ENCODE measurements at places on chromosomes 4 and X. TPM values are rescaled to one million over a fixed set of nuclear protein-coding genes. Genes with fewer than 3 reads are reported as not detected.

- DNase-seq: no peak
Observed at GRCh38 chr4:157887316-157887715, 285.5 kb downstream of the GASK1B start.

GRCh38 chr4:147787204-147787603 is 55.3 kb downstream of the ARHGAP10 start:
- DNase-seq: no peak

The TDO2 gene
- not detected for total RNA-seq

- DNase-seq: peak; percentile 79
Observed at GRCh38 chr4:38856524-38857337, at the start of gene TLR6. Gene TLR6, minus strand, starts transcription at chr4:38856817. Its CDS starts 27,344 bp downstream, at chr4:38829473.

DNA sequence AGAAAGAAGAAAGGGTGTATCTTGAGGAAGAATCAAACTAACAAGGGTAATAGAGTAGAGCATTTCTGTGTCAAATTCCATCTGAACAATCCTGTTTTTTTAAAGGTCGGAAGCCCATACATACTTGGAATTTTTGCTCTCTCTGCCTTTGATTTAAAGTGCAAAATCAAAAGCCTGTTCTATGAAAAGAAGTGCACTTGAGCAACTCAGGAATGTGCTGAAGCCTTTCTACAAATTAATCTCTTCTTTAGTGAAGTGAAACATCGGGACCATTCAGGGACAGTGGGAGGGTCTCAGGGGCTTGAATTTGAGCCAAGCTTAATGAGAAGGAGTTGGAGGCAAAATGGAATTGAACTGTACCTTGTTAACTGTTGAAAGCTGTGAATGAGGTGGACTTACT is 1008.5 kb upstream of the LCORL start:
- DNase-seq: no peak

The KLF8 gene
- 6.0 TPM for total RNA-seq

The IL13RA1 gene
- 25.0 TPM for total RNA-seq

GRCh38 chrX:65879977-65880799 is 159.7 kb downstream of the VSIG4 start:
- no peak for DNase-seq

DNA sequence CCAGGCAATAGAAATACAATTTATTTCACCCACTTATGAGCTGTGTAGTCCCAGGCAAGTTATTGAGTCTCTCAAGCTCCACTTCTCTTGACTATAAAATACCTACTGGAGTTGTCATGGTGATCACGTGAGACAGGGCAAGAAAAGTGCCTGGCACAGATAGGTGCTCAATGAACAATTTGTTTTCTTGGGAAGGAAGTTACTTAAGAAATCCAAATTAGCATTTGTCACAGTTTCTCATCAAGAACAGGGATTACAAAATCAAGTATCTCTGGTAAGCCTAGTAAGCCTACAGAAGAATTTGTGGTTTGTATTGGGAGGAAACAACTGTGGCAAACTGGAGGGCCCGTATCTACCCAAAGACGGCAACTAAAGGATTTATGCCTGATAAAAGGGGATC is 37.5 kb upstream of the RASGEF1B start:
- no peak for DNase-seq

DNA sequence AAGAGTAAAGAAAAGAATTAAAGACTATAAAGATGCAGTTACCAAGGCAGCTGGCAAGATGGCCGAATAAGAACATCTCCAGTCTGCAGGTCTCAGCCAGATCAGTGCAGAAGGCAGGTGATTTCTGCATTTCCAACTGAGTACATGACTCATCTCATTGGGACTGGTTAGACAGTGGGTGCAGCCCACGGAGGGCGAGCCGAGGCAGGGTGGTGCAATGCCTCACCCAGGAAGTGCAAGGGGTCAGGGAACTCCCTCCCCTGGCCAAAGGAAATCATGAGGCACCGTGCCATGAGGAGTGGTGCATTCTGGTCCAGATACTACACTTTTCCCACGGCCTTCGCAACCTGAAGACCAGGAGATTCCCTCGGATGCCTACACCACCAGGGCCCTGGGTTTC is 20.5 kb downstream of the SPIN4 start:
- peak; percentile 80 for DNase-seq

The GLUD2 gene
- 0.53 TPM for total RNA-seq

- no peak for DNase-seq
Observed at GRCh38 chrX:54817220-54817820, 9.8 kb downstream of the MAGED2 start.

The ANOS1 gene
- 0.26 TPM for total RNA-seq

- no peak for DNase-seq
Observed at GRCh38 chr4:187995322-187996207, at the start of gene ZFP42. Gene ZFP42, plus strand, starts transcription at chr4:187995771. Its CDS starts 7,037 bp downstream, at chr4:188002808.

The FTSJ1 gene
- 131 TPM for total RNA-seq

- no peak for DNase-seq
Observed at GRCh38 chr4:99043346-99043745, 45.2 kb downstream of the ADH5 start.

DNA sequence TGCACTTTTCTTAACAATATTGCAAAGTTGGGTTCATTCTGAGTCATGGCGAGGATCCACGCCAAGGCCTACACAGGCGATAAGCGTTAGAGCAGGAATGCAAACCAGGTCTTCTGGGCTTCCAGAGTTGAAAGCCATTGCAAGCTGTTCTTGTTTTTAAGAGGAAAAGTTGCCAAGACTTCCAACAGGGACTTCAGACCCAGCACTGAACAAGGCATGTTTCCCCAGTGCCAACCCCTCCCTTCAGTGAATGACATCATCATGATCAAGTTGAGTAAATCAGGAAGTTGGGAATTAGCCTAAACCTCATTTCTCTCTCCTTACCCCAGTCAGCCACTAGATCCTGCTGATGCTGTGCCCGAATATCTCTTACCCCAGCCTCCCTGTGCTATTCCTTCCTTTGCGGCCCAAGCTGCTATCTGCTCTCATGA is 355.1 kb downstream of the HS3ST1 start:
- DNase-seq: peak; percentile 62

The LAGE3 gene
- total RNA-seq: 14.7 TPM

DNA sequence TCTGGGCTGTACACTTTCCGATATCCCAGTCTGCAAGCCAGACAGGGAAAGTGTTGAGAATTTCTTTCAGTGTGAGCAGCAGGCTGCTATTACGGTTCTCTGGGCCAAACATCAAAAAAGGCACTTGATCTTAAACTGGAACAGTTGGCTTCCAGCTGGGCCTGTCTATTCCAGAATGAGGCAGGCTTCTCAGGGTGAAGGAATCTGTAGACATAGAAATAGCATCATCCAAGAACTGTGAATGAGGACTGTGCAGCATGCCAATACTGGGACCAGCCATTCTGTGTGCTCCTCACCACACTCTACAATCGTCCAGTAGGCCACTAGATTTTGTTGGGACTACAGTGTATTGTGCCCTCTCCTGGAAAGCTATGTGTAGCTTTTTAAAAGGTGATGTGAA is 31.1 kb downstream of the ART3 start:
- no peak for DNase-seq

DNA sequence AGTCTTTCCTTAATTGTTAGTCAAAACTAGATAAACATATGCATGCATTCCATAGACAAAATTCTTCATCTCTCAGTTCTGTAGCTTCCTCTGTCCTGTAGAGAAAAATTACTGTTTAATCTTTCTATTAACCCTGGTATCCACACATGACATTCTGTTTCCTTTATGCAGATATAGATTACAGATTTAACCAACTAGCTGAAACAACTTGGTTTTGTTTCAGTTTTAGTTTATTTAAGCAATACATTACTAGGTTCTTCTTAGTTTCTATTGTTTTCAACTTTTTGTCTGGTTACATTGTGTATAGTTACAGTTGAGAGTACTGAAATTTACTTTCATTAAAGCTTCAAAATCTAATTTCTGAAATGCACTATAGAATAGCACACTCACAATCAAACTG is 933.9 kb upstream of the EPHA5 start:
- DNase-seq: no peak

The LGI2 gene
- total RNA-seq: not detected

GRCh38 chr4:164716901-164717300 is 37.0 kb upstream of the SMIM31 start:
- peak; percentile 4 for DNase-seq

DNA sequence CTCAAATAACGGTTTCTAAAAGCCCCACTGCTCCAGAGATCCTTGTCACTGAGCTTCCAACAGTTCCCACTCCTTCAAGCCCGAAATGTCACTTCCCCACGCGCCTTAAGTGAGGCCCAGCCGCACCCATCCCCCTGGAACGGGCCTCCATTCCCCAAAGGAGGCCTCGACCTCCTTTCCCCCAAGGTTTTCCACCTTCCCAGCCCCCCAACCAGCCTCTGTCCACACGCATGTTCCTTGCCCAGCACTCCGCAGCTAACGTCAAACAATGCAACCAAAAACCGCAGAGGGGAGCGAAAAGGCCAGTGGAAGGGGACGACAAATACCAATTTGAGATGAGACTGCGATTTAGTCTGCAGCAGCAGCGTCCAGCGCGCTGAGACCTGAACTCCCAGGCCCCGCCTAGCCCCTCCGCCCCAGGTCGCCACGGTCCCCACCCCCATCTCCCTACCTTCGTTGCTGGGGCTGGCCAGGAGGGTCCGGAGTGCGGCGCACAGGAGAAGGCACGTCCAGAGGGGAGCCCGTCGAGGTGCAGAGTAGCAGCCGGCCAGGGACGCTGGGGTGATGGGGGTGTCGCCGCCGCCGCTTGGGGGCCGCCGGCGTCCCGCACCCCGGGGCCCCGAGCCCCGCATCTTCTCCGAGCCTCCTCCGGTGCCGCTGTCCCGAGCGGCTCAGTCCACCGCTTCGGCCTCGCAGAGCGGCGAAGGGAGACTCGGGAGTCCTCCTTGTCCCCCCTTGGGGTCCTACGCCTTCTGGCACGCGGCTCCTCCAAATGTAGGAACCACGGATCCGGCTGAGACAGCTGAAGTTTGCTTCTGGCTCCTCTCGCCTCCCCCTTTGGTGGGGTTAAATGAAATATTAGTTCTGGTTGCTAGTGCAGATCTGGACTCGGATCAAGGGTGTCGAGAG is 924 bp downstream of the EPHA5 start:
- no peak for DNase-seq

DNA sequence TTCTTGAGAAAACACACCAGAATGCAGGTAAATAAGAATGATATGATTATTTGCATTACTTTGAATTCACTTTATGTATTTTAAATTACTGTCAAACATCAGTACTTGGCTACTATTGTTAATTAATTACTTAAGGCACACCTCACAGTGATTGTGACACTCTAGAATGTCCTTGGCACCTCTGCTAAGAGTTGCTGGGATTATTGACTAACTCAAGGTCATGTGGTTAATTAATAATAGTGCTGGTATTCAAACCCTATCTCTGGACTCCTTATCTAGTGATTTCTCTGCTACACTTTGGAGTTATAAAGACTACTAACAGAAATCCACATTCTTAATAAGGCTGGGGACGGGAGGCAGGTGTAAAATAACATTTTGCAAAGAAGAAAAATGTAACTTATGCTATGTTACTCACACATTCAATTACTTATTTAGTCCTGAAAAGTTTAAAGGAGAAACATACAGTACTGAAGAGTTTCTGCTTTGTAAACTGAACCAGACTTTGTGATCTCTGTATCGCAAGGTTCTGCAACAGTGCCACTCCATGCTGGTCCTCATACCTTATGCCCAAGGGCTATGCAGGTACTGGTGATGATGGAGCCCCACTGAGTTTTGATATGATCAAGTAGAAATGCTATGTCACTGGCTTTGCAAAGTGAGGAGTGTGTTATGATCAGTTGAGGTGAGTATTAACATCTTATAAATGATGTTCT is 242.7 kb downstream of the MID1IP1 start:
- DNase-seq: no peak

The HPSE gene
- 9.7 TPM for total RNA-seq

- no peak for DNase-seq
Observed at GRCh38 chr4:86060341-86060740, 299.5 kb downstream of the MAPK10 start.

The FAAH2 gene
- total RNA-seq: 6.3 TPM

The CHIC2 gene
- 42.2 TPM for total RNA-seq

The MAD2L1 gene
- total RNA-seq: 2.2 TPM

- DNase-seq: no peak
Observed at GRCh38 chr4:153153339-153153871, 50.8 kb upstream of the TRIM2 start.

DNA sequence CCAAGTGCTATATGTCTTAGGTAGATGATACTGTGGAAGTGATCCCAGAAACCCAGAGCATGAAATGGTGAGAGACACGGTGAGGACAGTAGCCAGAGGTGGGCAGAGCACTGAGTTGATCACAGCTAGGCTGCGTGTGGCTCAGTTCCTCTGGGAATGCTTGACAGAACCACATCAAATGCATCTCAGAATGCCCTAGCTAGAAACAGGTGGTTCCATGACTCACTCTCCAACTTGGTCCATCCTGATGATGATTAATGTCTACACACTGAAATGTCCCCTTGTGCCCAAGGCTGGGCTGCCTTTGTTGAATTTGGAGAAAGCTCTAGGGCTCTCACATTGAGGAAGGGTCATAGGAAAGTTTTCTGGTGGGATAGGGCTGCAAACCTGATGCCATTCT is 113.6 kb downstream of the ZNF518B start:
- no peak for DNase-seq

GRCh38 chr4:13331827-13332226 is 152.3 kb downstream of the RAB28 start:
- DNase-seq: no peak

The GAB3 gene
- 0.13 TPM for total RNA-seq

- DNase-seq: no peak
Observed at GRCh38 chr4:40874901-40875300, 125.1 kb downstream of the NSUN7 start.

The P2RY4 gene
- total RNA-seq: 0.13 TPM

The PNMA3 gene
- under 0.01 TPM for total RNA-seq

The CHRNA9 gene
- total RNA-seq: 0.26 TPM

DNA sequence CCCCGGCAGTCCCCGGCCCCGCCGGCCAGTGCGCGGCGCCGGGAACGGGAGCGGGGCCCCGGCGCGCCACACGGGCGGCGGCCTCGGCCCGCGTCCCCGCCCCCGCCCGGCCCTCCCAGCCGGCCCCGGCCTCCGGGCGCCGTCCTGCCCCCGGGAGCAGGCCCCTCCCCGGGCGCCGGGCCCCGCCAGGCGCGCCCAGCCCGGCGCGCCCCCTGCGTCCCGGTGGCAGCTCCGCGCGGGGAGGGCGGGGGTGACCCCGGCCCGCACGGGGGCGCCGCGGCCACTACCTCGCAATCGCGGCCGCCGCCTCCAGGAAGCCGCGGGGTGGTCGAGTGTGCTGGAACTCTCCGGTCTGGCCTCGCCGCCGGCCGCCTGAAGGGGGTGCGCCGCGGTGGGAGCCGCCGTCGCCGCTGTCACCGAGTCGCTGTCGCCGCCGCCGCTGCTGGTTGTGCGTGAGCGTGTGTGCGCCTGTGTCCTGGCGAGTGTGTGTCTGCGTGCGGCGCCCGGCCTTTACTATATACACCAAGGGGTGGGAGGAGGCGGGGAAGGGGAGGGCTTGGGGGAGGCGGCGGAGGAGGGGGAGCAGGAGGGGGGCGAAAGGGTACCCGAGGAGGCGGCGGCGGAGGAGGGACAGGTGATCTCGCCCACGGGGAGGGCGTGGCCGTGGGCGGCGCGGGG is at the start of gene RAI2:
RAI2 (minus strand) TSS at position 488 of the 678 bp plus-strand sequence. CDS start 59,288 bp downstream, outside the sequence.
- DNase-seq: no peak

All from bronchial epithelial cell (primary cell).